ENCODE measurements at places on chromosomes 3 and 15. TPM values are rescaled to one million over a fixed set of nuclear protein-coding genes. Genes with fewer than 3 reads are reported as not detected.

HDC gene
- 0.49 TPM for polyA plus RNA-seq

PRKAR2A gene
- 50.0 TPM for polyA plus RNA-seq

DNA sequence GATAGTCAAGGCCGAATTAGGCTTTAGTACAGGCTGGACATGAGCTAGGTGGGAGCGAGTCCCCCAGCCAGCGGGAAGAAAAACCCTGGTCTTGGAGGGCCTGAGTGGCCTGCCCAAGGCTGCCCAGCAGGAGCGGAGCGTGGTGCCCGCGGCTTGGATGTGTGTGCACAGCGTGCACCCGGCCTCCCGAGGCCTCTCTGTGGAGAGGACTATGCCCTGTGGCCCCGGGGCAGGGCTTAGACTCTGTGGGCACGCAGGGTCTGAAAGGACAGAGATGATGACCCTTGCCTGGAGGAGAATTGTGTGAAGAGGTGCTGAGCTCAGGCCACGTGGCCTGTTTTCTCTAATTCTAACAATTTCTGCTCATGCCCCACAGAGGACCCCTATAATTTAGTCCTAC lies 124.6 kb upstream of the IQSEC1 start:
- no peak for DNase-seq

DNA sequence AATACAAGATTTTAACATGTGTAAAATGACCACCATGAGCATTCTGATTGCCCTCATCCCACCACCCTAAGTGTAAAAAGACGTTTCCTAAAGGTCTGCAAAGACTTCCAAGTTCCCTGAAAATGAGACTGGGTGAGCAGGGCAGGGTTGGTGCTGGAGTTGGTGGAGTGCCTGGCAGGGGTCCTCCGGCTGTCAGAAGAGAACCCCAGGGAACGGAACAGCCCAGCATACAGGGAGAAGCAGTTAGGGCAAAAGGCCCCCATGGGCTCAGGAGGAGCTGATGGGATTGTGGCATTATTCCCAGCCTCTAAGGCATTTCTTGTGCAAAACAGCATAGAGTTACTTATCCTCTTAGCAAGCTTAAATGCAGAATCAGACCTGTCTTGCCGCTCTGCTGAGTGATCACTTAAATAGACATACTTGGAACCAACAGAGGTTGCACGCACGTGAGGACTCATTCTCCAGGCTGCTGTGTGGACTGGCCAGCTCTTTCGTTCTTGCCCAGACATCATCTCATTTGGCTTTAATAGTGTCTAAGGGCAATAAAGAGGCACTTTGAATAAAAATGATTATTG lies 36.0 kb downstream of the XYLB start:
- no peak for DNase-seq

DNA sequence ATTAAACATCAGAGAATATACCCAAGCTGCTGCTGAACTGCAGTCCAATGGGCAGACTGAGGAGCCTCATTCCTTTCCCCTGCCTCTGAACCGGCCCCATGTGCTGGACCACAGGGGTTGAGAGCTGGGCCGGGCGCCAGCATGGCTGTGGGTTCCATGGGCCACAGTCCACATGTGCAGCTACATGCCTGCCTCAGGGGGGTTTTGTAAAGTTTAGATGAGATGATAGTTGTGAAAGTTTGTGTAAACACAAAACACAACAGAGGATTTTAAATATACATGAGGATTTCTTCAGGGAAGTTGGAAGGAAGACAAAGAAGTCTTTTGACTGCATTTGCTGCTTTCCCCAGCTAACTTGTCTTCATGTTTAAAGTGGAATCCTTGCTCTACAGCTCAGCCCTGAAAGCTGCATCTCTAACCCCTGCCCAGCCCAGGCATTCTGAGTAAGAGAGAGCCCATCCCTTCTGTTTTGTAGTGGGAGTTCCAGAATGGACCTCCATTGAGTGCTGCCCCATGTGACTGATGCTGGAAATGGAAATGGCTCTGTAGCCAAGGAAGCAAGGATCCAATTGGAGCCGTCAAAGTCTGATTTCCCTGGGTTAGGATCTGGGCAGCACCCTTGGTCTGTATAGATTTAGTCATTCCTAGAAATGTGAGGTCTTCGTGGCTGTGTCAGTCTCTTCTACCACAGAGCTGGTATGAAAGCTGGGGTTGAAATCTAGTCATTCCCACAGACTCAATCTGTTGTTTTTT lies 17.5 kb downstream of the SLC12A8 start:
- DNase-seq = no peak

All from left renal pelvis (tissue), 4 donors.